ENCODE measurements at places on chromosomes 4 and X. TPM values are rescaled to one million over a fixed set of nuclear protein-coding genes. Genes with fewer than 3 reads are reported as not detected.

ARAP2 gene
- 49.9 TPM for total RNA-seq

SLC16A2 gene
- total RNA-seq, result 0.78 TPM

DNA sequence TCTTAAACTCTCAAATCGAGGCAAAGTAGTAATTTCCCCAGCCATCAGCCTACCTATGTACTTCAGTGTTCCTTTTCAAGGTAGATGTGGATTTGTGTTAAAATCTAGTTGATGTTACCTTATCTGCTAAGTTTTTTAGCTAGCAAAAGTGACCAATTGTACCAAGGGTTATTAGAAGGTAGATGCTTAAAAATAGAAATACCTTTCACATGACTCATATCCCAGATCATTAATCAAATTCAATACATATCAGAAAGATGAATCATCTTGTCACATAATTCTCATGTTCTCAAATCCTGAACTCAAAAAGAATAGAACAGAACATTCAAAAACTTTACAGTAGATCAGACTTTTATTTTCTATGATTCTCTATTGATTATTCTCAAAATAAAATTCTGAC, 3.5 kb downstream of the ENAM start:
- H3K4me1 ChIP-seq, result no peaks in the 10 kb centered on the region
- DNase-seq, result no peak
- H3K4me3 ChIP-seq, result no peak overlapping the region
- no peak overlapping the region for H3K27ac ChIP-seq

- no peak overlapping the region for H3K27ac ChIP-seq
- H3K4me1 ChIP-seq, result no peaks in the 10 kb centered on the region
- H3K27me3 ChIP-seq, result no peaks in the 10 kb centered on the region
- no peak for DNase-seq
- H3K36me3 ChIP-seq, result no peaks in the 10 kb centered on the region
These were observed 149.3 kb downstream of the PALLD start for GRCh38 chr4:168646001-168646768.

DAPP1 gene
- total RNA-seq, result 18.8 TPM

- H3K27ac ChIP-seq, result peak overlapping the region; percentile 24
- H3K27me3 ChIP-seq, result no peaks in the 10 kb centered on the region
- no peak overlapping the region for H3K4me3 ChIP-seq
- peak; percentile 16 for DNase-seq
These were observed 37.0 kb upstream of the ATP6AP2 start for GRCh38 chrX:40543661-40544328.

- no peaks in the 10 kb centered on the region for H3K36me3 ChIP-seq
- H3K4me3 ChIP-seq, result no peak overlapping the region
- H3K4me1 ChIP-seq, result no peaks in the 10 kb centered on the region
- no peak overlapping the region for H3K27ac ChIP-seq
These were observed 56.6 kb downstream of the ZNF827 start for GRCh38 chr4:145881989-145882388.

GRCh38 chrX:9357518-9358114, 107.2 kb upstream of the TBL1X start:
- H3K36me3 ChIP-seq, result no peaks in the 10 kb centered on the region
- H3K27ac ChIP-seq, result no peak overlapping the region
- H3K27me3 ChIP-seq, result no peaks in the 10 kb centered on the region
- peaks cover 17% of the 10 kb centered on the region for H3K4me1 ChIP-seq

FABP2 gene
- total RNA-seq, result not detected

- H3K4me1 ChIP-seq, result no peaks in the 10 kb centered on the region
- DNase-seq, result no peak
- H3K4me3 ChIP-seq, result no peak overlapping the region
- no peaks in the 10 kb centered on the region for H3K27me3 ChIP-seq
- no peaks in the 10 kb centered on the region for H3K36me3 ChIP-seq
These were observed 71.4 kb downstream of the RTL5 start for GRCh38 chrX:72060196-72060920.

ARX gene
- not detected for total RNA-seq

DGKK gene
- not detected for total RNA-seq

DNA sequence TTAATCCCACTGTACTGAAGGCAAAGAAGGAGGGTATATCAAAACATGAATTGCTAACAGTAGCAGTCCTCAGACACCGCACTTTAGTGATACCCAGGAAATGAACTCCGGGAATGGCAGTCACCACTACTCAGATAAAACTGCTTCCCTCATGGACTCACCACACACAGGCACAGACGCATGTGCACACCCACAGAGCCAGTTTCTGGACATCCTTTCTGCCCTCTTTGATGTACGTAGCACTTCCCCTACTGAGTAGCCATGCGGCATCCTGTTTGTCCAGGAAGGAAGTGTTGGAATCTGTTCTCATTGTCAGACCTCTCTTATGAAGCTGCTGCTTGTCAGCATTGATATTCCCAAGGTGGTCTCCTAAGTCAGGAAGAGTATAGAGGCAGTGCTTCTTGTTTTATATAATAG, 95.7 kb downstream of the DCLK2 start:
- H3K27ac ChIP-seq, result no peak overlapping the region
- H3K4me3 ChIP-seq, result no peak overlapping the region
- no peak for DNase-seq
- no peaks in the 10 kb centered on the region for H3K27me3 ChIP-seq
- H3K4me1 ChIP-seq, result no peaks in the 10 kb centered on the region
- no peaks in the 10 kb centered on the region for H3K36me3 ChIP-seq

MAGEA4 gene
- not detected for total RNA-seq

DNA sequence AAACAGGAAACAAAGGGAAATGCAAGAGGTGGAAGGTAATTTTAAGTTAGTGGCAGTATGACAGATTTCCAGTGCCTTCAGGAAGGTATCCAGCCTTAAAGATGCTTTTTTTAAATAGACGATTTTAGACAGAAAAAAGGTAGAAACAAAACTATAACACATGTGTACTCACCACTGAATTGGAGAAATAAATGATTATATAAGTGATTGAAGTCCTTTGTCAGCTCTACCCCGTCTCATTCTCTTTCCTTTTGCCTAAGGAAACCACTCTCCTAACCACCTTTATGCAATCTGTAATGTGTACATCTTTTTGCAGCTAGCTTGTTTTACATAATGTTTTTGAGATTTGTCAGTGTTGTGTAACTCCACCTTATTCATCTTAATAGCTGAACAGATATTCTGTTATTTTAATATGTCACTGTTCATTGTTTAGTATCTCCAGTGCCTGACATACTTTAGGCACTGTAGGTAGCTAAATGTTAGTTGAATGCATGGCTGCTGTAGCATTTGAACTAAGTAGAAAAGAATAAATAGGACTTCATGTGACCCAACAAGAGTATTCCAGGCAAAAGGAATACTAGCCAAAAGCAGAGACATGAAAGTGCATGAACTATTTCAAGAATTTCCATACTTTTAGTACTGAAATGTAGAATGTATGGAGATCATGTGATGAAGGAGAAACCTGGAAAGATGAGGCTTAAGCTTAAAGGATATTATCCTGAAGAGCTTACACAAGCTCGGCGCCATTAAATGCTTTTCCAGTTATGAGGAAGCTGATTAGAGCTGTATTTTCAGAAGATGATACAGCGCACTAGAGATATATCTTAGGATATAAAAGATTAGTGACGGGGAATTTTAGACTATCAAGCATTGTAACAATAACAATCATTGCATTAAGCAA, 865 bp downstream of the FAM200B start:
- H3K27ac ChIP-seq, result peak overlapping the region; percentile 88
- no peaks in the 10 kb centered on the region for H3K36me3 ChIP-seq
- H3K4me1 ChIP-seq, result peaks cover 20% of the 10 kb centered on the region
- no peaks in the 10 kb centered on the region for H3K27me3 ChIP-seq
- peak overlapping the region; percentile 97 for H3K4me3 ChIP-seq

MTCP1 gene
- 24.2 TPM for total RNA-seq

UBL4A gene
- total RNA-seq, result 58.9 TPM

- no peaks in the 10 kb centered on the region for H3K27me3 ChIP-seq
- no peak for DNase-seq
- H3K27ac ChIP-seq, result no peak overlapping the region
- H3K4me1 ChIP-seq, result peaks cover 5% of the 10 kb centered on the region
- no peaks in the 10 kb centered on the region for H3K36me3 ChIP-seq
These were observed 136.9 kb downstream of the TSPAN5 start for GRCh38 chr4:98521486-98521885.

PPID gene
- 66.8 TPM for total RNA-seq

GRCh38 chrX:110758781-110759422, 36.7 kb downstream of the CHRDL1 start:
- H3K4me1 ChIP-seq, result no peaks in the 10 kb centered on the region
- H3K4me3 ChIP-seq, result no peak overlapping the region
- no peaks in the 10 kb centered on the region for H3K27me3 ChIP-seq
- DNase-seq, result no peak

DNA sequence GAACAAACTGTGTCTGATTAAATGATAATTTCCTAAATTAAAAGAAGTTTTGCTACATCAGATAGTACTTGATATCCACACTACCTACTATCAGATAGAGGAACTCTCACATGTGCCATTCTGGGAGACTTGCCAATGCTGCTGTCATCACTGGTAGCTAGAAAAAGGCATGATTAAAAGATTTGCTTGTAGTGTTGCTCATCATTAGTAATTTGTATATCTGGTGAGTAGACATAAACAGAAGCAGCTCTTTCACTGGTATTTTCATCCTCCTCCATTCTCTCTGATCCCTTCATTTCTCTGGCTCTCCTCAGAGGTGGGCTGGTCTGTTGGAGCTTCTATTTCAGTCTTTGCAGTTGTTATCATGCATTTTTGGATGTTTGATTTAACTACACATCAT, 56.0 kb downstream of the SPRY1 start:
- H3K4me1 ChIP-seq, result no peaks in the 10 kb centered on the region
- H3K27ac ChIP-seq, result no peak overlapping the region
- H3K36me3 ChIP-seq, result no peaks in the 10 kb centered on the region
- H3K27me3 ChIP-seq, result no peaks in the 10 kb centered on the region

DNA sequence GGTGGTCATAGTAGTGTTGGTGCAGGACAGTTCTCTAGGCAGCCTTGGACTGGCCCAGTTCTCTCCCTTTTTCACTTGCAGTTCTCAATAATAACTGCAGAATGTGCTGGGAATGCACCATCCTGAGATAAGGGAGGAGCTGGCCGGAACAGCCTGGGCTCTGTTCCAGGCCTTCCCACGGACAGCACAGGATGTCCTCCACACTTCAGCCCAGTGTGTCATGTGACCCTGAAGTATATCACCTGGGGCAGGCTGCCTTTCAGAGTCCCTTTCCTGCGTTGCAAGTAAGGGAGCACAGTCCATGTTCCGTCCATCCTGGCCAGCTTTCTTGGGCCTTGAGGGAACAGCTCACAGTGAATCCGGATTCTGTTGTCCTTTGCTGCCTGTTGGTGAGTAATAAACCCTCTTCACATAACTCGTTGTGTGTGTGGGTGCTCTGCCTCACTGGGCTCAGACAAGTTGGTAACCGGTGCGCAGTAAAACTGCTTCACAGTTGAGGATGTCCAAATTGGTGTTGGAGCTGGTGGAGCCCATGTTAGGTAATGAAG, 32.3 kb upstream of the BBS12 start:
- no peaks in the 10 kb centered on the region for H3K27me3 ChIP-seq
- no peaks in the 10 kb centered on the region for H3K36me3 ChIP-seq
- H3K27ac ChIP-seq, result no peak overlapping the region
- no peak overlapping the region for H3K4me3 ChIP-seq
- no peak for DNase-seq

CXCL5 gene
- total RNA-seq, result not detected
